Lung (tissue), 17 donors: ENCODE measurements at places on chromosomes 4 and X. TPM values are rescaled to one million over a fixed set of nuclear protein-coding genes. Genes with fewer than 3 reads are reported as not detected.

DNA sequence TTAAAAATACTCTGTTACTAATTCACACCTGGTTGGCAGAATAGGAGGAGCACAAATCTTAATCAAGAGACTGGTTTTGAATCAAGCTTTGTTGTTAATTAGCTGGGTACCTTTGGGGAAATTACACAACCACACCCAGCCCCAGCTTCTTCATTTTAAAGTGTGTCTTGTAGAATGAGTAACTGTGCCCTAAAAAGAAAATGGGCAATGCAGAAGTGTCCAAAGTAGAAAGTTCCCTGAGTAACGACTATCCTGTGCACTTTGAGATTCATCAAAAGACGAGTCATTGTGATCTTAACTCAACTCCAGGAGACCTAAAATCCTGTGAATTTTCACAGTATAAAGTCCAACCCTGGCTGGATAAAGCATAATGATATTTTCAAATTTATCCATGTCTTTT lies 792.3 kb upstream of the HS3ST1 start:
- no peak for DNase-seq
- no peaks in the 10 kb centered on the region for H3K4me1 ChIP-seq
- no peaks in the 10 kb centered on the region for H3K36me3 ChIP-seq

GRCh38 chr4:104549736-104550135 lies 55.0 kb upstream of the CXXC4 start:
- H3K4me3 ChIP-seq: no peak overlapping the region
- no peaks in the 10 kb centered on the region for H3K27me3 ChIP-seq
- no peak for DNase-seq
- H3K36me3 ChIP-seq: no peaks in the 10 kb centered on the region
- no peak overlapping the region for H3K27ac ChIP-seq
- H3K4me1 ChIP-seq: no peaks in the 10 kb centered on the region

CWH43 gene
- total RNA-seq: 4.2 TPM

- H3K27me3 ChIP-seq: no peaks in the 10 kb centered on the region
- H3K4me1 ChIP-seq: peaks cover 1% of the 10 kb centered on the region
- H3K27ac ChIP-seq: no peak overlapping the region
- no peak overlapping the region for H3K4me3 ChIP-seq
Measured at GRCh38 chr4:101334963-101335572, 12.3 kb downstream of the PPP3CA start.

GRCh38 chr4:71765821-71766383 lies 18.0 kb downstream of the GC start:
- no peak overlapping the region for H3K4me3 ChIP-seq
- H3K4me1 ChIP-seq: no peaks in the 10 kb centered on the region
- no peaks in the 10 kb centered on the region for H3K36me3 ChIP-seq
- H3K27me3 ChIP-seq: no peaks in the 10 kb centered on the region
